Fibroblast of skin of right quadriceps (primary cell): ENCODE measurements at places on chromosomes 3 and 15.
A peak's percentile ranks its signal among the peaks of the same experiment; 100 is the strongest.

GRCh38 chr3:158809642-158810041 is 7.8 kb downstream of the MFSD1 start:
- no peak for DNase-seq

DNA sequence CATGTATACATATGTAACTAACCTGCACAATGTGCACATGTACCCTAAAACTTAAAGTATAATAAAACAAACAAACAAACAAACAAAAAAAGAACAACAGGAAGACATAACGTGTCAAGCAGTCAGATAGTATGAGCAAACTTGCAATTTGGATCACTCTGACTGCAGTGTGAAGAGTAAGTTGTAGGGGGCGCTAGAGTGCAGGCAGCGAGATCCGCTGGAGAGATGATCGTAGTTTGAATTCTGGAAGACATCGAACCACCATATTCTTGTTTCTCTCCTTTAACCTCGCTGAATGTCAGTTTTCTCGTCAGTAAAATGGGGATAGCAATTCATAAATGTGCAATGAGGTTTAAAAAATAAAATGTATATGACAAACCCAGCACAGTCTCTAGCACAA is 165.2 kb upstream of the LMCD1 start:
- DNase-seq, result no peak

- DNase-seq, result peak; percentile 85
These were observed 36.5 kb upstream of the RAB11A start for GRCh38 chr15:65832549-65833364.

- DNase-seq, result no peak
These were observed 382.4 kb downstream of the IL5RA start for GRCh38 chr3:2727610-2728318.

DNA sequence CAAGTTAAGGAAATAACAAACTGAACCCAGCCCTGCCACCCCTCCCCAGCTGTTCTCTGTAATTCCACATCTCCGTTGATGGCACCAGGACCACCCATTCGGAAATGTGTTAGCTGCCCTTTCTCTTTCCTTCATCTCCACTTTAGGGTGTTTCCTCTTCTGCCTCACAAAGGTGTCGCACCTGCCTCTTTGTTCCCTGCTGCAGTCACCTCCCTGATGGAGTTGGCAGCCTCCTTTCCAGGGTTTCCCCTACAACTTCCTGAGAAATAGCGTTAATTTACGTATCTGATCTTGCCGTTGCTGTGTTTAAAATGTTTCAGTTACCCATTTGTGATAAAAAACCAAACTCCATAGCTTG is 57.3 kb downstream of the GPR171 start:
- DNase-seq, result no peak

- DNase-seq, result no peak
These were observed 4.0 kb downstream of the TEX9 start for GRCh38 chr15:56369234-56369633.

- DNase-seq, result peak; percentile 37
These were observed 15.8 kb upstream of the KCNMB2 start for GRCh38 chr3:178520451-178520850.

DNA sequence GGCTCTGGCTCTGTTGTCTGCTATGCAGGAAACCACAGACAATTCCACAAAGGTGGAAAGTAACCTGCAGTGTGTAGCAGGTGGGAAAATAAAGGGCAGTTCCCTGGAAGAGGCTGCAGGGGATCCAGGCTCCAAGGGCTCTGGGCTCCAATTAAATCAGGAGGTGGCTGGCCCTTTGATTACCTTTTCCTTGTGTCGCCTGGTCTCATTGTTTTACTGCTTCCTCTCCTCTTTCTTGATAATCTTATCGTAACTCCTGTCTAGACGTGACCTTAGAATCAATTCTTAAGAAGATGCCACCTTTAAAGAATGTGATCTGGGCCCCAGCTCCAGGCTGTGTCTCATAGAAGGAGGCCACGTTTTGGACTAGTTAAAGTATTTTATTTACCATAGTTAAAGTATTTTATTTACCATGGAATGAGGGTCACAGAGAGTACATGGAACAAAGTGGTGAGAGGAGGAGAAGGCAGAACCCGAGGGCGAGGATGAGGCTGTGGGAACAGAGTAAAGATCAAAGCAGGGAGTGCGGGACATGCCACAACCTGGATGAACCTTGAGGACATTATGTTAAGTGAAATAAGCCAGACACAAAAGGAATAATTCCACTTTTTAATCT is 237.5 kb upstream of the STT3B start:
- DNase-seq, result no peak

- no peak for DNase-seq
These were observed 16.8 kb downstream of the PLA2G4F start for GRCh38 chr15:42139596-42139995.

GRCh38 chr3:51703068-51703760 is 3.7 kb upstream of the GRM2 start:
- DNase-seq, result no peak

- DNase-seq, result no peak
These were observed 78.5 kb downstream of the TMCO5A start for GRCh38 chr15:38012894-38013293.

DNA sequence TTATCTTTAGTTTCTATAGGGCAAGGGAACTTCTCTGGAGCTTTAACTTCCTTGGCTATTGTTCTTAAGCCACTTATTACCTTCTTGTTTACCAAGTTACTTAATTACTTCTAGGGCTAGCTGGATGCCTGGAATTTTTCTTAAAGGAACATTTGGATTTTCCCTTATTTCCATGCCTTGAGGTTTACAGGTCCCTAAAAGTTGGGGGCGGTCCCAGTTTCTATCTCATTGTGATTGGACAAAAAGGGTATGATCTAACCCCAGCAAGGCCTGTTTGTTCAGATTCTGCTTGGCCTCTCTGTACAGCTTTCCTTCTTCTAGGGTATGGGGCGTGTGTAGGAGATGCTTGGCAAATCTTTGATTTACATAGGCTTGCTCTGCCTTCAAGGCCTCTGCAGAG is 17.4 kb downstream of the PDHB start:
- DNase-seq, result no peak

DNA sequence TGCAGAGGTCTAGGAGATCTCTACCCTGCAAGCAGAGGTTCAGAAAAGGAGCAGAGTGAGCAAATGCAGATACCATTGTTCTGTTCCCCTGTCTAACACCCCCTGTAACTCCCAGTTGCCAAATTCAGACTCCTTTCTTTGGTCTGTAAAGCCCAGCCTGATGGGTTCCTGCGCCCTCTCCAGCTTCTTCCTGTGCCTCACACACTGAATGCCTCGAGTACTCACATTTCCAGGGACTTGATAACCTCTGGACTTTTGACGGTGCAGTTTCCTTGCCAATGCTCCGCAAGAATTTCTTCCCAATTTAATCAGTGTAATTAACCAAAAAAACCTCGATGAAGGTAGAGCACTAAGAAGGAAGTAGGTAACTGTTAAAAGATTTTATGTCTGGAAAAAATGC is 19.3 kb downstream of the PDE8A start:
- no peak for DNase-seq

GRCh38 chr3:49790626-49791411 is 4.5 kb upstream of the IP6K1 start:
- DNase-seq, result peak; percentile 22

GRCh38 chr15:92770641-92771040 is 115.1 kb upstream of the FAM174B start:
- no peak for DNase-seq

GRCh38 chr3:101091489-101091888 is 98.3 kb upstream of the ABI3BP start:
- DNase-seq, result peak; percentile 19

GRCh38 chr15:70247281-70247680 is 149.6 kb upstream of the TLE3 start:
- no peak for DNase-seq

DNA sequence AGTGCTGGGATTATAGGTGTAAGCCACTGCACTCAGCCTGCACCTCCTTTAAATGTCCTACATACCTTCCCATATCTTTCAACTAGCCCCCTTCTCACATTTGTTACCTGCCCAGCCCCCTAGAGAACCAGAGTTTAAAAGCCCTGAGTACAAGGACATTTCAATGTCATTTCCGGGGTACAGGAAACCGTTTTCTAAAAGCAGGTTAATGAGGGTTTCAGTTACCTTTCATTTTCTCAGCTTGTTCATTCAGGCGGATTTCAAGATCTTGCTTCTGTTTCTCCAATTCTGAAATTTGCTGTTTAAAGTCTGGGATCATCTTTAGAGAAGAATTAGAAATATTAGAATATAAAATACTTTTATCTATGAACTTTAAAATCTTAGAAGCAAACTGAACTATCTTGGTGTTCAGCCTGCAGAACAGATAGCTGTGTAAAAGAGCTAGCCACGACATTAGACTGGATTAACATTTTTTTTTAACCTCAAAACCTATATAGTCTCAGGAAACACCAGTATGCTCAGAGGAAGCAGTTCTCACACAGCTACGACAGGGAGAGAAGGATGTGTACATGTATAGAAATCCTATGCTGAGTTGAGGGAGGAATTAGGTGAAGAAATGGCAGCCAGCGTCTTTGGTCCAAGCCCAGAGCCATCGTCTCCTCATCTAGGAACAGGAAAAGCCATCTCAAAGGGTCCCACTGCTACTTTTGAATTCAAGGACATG is 29.9 kb upstream of the GNB5 start:
- DNase-seq, result no peak

GRCh38 chr3:147943265-147943945 is 534.2 kb downstream of the ZIC1 start:
- peak; percentile 96 for DNase-seq

DNA sequence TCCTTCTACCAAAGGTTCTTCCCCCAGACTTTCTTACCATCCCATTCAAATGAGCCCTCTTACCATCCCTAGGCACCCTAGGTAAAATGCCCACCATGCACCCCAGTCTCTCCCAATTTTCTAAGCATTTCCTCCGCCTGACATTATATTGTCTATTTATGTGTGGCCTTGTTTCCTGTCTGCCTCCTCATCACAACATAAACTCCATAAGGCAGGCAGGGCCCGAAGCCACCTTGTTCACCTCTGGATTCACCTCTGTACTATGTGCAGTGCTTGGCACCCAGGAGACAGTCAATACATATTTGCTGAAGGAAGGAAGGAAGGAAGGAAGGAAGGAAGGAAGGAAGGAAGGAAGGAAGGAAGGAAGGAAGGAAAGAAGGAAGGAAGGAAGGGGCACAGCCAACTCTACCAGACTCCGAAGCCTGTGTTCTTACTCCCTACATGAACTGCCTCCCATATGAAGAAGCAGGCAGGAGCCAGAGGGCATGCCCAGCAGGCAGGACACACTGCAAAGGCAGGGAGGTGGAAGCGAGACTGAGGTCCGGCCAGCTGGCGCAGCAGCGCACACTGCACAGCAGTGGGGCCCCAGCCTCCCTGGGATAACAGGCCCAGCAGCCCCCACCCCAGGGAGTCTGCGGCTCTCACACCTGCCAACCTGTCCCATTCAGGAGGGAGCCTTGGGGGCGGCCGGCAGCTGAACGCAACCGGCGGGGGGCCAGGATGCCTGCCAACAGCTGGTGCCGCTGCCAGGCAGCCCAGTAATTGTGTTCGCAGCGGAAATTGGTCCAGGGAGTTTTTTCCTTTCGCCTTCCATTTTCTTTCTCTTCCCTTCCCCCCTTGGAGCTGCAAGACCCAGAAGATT is 106.0 kb upstream of the LINGO1 start:
- DNase-seq, result no peak

- DNase-seq, result no peak
These were observed 402.6 kb downstream of the NLGN1 start for GRCh38 chr3:173800154-173800553.

DNA sequence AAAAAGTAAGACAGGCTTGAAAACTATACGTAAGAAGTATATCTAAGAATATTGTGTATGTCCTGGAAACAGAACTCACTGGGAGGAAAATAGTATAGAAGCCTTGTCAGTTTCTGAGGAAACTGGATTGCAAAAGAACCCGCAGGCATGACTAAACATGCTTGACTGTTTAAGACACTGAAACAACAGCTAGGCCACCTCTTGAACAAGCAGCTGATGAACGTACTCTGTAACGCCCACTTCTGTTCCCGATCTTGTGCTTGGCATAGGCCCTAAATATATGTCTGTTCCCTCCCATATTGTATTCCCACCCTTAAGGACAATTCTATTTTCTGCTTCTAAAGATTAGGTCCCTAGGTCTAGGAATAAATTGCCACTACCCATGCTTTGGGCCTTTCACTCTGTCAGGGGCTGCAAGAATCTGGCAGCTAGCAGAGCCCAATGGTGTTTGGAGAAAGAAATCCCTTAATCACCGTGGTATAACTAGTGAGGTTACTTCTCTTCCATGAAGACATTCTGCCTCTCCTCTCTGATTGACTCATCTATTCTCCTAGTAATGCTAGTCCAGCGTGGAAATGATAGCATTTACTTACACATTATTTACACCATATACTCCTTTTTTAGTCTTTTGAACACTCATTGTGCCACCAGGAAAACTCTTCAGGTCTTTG is 46.2 kb downstream of the CD200 start:
- peak; percentile 55 for DNase-seq

DNA sequence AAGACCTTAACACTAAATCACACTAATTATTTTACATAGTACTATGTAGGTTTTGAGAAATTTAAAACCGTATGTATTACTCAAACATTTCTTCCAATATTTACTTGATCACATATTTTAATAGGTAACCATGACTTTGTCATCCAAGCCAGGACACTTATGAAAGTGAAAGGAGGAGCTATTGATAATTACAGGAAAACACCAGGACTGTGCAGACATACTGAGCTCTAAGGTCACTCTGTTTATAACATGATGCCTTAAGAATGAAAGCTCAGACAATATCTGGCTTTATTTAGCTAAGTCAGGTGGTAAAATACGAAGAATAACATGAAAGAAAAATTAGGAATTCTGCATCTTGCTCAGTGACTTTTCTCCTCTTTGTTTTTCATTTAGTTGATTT is 216.0 kb upstream of the NANOGP8 start:
- DNase-seq, result no peak

DNA sequence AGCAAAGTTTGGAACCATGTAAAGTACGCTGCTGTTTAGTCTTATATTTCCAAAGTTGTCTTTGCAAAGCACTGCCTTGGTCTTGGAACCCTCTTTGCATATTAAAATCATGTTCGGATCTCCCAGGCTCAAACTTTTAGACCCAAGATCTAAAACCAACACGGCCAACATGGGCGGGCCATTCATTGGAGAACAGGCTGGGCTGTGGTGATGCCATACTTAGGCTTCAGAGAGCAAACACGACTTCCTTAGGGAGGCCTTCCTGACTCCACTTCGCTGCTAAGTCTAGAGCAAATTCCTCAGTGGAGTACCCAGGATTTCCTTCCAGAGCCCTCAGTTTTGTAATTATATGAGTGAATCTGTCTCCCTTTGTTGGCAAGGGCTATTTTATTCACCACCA is 3.5 kb downstream of the MAN2C1 start:
- DNase-seq, result no peak

- no peak for DNase-seq
These were observed 328.7 kb downstream of the ZBBX start for GRCh38 chr3:167051421-167051820.

- peak; percentile 50 for DNase-seq
These were observed 352.0 kb upstream of the COL8A1 start for GRCh38 chr3:99286266-99286845.
